ENCODE measurements at places on chromosomes 13 and 19.

GRCh38 chr19:38617764-38618589 is at the start of gene MAP4K1:
TSS of gene MAP4K1 (minus strand) at chr19:38617953. CDS start at chr19:38617895, 58 bp downstream.
- DNase-seq: no peak

- no peak for DNase-seq
Observed at GRCh38 chr13:38656699-38657098, 30.2 kb upstream of the FREM2 start.

- no peak for DNase-seq
Observed at GRCh38 chr19:32558607-32559228, 22.3 kb upstream of the PDCD5 start.

DNA sequence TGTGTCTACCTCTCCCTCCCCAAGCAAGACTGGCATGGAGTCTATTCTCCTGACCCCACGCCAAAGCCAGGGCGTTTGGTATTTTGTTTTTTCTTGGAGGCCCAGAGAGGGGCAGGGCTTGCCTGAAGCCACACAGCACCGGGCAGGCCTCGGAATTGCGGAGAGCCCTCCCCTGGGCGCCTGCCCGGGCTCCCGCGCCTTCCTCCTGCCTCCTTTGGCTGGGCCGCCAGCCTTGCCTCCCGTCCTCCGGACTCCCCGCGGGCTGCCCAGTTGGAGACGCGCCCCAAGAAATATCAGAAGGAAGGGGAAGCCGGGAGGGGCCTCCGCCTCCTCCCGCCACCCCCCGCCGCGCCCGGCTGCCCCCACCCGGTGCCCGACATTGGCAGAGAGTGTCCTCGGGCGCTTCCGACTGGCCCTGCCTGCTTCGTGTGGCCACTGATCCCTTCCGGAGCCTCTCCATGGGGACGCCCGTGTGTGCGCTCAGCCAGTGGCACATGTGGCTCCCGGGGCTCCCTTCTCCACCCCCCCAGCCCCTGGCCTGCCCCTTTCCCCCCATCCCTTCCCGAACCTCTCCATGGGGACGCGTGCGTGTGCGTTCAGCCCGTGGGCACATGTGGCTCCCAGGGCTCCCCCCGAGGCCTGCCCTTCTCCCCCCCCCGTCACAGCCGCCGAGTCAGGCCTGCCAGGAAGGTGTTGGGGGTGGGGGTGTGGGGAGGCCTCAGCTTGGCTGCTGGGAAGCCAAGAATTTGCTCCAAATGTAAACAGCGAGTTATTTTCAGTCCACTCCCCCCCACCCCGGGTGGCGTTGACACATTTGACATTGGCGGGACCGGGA is 37.3 kb downstream of the NFIC start:
- peak; percentile 48 for DNase-seq

GRCh38 chr19:7917267-7918061 is 2.7 kb upstream of the SNAPC2 start:
- no peak for DNase-seq

GRCh38 chr19:46866407-46867136 is 5.8 kb downstream of the ARHGAP35 start:
- peak; percentile 57 for DNase-seq

- peak; percentile 28 for DNase-seq
Observed at GRCh38 chr13:98549006-98549727, 27.7 kb downstream of the STK24 start.

- peak; percentile 34 for DNase-seq
Observed at GRCh38 chr19:35963514-35963913, 27.3 kb downstream of the LRFN3 start.

- no peak for DNase-seq
Observed at GRCh38 chr13:84831666-84832657, 949.7 kb upstream of the SLITRK1 start.

DNA sequence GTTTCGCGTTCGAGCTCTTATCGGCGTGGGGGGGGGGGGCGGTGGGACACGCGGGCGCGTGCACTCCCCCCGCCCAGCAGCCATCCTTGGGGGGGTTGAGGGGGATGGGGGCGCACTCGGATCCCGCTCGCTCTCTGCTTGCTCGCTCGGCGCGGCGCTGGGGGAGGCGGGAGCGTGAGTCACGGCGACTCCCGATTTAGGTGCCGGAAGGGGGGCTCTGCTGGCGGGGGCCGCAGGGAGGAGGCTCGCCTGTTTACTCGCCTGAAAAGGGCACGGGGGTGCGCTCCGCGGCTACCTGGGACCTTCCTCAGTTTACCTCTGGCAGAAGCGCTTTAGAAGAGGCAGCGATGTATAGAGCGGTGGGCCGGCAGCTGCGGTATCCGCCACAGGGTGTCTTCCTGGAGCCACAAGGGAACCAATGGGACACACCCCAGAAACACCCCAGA is 1.1 kb upstream of the PDE4A start:
- DNase-seq: no peak

DNA sequence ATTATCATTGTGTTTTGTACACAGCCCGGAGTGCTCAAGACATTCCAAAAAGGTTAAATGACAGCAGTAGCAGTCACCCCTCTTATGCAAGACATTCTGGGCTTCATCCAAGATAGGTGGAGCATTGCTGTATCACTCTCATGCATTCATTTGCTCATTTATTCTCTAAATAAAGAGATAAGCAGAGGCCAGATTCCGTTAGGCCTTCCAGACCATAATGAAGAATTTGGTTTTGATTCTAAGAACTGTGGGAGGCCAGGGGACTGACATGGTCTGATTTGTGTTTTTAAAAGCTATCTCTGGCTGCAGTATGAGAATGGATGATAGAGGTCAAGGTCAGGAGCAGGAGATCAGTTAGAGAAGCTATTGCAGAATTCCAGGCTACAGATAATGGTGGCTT is 145.8 kb downstream of the KCNRG start:
- peak; percentile 26 for DNase-seq

- peak; percentile 80 for DNase-seq
Observed at GRCh38 chr19:1266129-1266915, 2.8 kb upstream of the CIRBP start.
